NCI-H1930 (cell line): ENCODE measurements at places on chromosomes 3 and 15.

DNA sequence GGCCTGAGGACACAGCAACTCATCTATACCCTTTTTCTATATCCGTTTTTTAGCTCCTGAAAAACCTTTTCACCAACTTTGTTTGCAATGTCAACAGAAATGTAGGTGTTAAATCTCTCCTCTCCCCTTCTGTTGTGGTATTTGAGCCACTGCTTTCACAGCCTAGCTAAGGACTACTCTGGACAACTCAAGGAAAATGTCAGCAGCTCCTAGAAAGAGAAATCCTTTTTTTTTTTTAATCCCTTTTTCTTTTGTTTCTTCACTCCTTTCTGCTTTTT is 176.6 kb downstream of the KLHL25 start:
- no peak for DNase-seq

DNA sequence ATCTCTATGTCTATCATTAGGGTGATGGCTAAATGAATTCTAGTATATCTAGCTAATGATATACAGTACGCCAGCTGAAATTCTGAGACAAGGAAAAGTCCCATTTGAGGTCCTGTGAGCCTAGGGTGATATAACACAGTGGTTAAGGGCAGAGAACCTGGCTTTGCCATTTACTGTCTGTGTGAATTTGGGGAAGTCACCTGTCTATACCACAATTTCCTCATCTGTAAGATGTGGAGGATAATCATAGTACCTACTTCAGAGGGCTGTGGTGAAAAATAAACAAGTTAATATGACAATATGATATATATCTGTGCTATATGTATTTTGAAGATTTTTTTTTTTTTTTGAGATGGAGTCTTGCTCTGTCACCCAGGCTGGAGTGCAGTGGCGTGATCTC is 9.8 kb upstream of the ANKDD1A start:
- no peak for DNase-seq

GRCh38 chr3:178711753-178712152 is 175.5 kb downstream of the KCNMB2 start:
- no peak for DNase-seq

GRCh38 chr3:193507566-193507965 is 47.1 kb downstream of the ATP13A4 start:
- no peak for DNase-seq
